Mesothelial cell of epicardium (in vitro differentiated cells): ENCODE measurements at places on chromosomes 6 and 20.

DNA sequence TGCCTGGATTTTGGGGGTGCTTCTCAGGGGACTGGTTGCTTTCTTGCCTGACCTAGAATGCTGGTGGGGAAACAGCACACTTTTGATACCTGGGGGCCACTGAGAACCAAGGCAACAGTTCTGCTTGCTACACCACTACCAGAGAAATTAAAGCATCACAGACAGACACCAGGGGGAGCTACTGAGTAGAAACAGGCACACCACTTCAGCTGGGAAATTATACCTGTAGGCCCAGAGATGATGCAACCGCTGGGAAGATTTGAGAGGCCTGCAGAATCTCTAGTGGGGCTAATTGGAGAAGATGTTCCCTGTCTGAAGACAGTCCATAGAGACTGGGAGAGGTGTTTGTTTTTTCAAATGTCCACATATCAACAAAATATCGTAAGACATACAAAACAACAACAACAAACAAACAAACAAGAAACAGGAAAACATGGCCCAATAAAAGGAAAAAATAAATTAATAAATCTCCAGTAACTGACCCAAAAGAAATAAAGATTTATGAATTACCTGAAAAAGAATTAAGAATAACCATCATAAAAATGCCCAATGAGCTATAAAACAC is 129.4 kb upstream of the RIN2 start:
- no peak for DNase-seq

DNA sequence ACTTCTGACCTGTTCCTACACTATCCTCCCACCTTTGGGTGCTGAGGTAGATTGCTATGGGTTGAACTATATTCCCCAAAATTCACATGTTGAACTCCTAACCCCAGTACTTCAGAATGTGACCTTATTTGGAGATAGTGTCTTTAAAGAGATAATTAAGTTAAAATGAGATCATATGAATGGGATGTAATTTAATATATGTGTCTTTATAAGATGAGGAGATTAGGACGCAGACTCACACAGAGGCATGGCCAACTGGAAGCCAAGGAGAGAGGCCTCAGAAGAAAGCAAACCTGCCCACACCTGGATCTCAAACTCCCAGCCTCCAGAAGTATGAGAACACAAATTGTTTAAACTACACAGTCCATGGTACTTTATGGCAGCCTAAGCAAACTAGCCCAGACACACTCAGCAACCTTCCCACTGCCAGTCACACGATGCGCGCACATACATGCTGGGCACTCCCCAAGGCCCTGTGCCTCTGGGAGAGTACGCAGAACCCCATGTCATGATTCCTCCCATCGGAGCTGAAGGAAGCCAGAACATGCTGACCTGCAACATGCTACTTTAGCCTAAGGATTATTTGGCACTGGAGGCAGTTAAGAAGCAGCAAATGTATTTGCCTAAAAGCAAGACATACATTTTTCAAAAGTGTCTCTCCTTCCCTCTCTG is 8.9 kb upstream of the SLC22A1 start:
- no peak for DNase-seq

DNA sequence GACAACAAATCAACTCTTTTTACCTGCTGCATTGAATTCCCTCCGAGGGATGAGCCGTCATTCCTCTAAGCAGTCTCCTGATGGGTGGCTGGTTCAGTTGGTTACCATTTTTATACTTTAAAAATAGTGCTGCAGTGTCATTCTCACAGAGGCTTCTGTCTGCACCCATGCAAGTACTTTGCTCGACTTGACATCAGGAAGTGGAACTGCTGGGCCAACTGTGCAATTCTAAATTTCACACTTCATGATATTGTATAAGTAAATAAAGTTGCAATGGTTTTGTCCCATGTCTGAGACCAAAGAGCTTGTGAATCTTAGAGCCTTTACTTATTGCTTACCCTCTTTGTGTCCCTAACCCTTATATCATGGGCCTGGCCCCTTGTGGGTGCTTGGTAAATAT is 2.5 kb downstream of the BTN3A1 start:
- DNase-seq = no peak

DNA sequence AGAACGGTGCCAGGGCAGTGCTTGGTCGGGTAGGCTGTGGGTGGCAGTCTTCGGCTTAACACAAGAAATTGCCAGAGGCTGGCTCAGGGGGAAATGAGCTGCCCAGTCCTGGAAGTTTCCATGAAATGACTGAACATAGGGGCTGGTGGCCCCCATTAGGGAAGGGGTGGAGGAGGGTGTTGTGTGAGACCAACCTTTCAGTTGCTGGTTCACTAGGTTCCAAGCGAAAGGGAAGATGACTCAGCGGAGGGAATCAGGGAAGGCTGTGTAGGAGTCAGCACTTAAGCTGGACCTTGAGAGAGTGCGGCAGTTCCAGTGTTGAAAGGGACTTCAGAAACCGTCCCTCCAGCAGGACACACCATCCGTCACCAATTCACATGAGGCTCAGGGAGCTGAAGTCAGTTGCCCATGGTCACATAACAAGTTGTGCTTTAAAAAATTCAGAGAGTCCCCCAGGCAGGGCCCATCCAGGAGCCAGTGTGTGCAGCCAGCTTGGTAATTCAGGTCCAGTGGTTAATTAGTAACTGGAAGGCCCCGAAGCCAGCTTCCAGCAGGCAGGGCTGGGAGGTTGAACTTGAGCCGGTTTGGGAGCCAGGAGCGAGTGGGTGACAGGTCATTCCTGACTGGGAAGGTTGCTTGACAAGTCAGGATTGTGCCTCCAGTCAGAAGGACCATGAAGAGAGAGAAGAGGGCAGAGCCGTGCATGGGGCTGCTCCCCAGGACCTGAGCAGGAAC is at the start of gene SGK2:
TSS of gene SGK2 (plus strand) at position 616 of the 735 bp plus-strand sequence. CDS start 7,469 bp downstream, outside the sequence.
- no peak for DNase-seq

DNA sequence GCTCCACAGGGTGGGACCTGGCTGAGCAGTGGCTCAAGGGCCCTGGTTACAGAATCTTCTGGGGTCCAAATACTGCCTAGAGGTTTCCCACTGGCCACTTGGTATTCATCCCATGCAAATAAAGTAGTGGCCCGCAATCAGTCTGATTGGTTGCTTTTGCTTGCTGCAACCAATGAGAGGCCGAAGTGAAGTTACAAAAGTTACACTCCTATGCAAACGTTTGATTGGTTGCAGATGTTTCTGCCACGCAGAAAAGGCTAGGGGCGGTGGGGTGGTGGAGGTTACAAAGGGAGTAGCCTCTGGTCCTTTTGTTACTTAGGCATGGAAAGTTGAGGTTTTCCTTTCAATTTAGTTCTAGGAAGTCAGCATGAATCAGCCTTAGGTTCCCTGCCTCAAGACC is 3.6 kb upstream of the NHLRC1 start:
- DNase-seq = no peak
